SHP77 treated with DMSO at 0.1 percent for 48 hours (cell line): ENCODE measurements at places on chromosomes 2 and 18.

- no peak for DNase-seq
Observed at GRCh38 chr2:172995323-172996244, 80.1 kb upstream of the MAP3K20 start.

DNA sequence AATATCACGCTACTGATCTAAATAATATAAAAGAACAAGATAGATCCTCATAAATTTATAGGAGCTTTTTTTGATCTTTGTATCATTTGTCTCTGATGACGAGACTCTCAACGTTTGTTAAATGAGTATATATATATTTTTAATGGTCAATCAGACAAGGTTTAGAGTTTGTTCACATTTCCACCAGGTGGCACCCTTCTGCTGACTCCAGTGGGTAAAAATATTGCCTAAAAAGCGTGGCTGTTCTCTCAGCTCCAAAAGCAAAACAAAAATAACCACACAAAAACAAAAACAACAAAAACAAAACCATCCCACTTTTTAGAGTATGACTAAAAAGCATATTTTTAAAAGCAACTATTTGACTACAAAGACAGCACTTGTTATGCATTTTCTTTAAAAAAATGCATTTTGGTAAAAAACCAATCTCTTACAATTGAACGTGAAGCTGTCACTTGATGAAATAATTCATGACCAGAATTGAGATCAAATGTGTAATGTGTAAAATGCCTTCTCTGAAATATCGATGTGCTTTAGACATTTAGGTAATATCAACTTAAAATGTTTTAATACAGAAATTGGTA is 723.2 kb downstream of the DPP10 start:
- DNase-seq, result peak; percentile 22

DNA sequence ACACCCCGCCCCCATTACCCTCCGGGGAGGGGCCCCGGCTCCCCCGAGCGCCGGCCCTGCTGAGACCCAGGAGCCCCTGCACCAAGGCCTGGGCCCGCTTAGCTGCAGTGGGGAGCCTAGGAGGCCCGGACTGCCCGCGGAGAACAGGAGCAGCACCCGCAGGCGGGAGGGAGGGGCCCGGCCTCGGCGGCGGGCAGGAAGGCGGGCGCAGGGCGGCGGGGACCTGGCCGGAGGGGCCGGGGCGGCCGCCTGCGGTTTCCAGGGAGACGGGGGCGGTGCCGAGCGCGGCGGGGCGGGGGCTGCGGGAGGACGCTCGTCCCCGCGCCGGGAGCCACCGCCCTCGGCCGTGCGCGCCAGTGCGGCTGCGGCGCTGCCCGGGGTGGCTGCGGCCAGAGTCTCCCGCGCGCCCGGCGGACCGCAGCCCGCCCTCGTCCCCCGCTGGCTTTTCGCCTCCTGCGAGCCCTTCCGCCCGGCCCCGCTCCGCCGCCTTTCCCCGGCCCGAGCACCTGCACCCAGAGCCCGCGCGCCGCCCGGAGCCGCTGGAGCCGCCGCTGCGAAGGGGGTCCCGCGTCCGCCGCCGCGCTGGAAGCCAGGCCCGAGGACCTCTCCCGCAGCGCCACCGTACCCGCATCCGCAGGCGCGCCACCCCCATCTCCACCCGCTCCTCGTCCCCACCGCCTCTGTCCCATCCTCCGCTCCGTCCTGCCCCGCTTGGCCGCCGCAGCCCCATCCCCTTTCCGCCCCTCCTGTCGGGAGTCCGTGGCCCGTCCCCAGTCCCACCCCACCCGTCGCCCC is 17.2 kb downstream of the GPC1 start:
- DNase-seq, result no peak

DNA sequence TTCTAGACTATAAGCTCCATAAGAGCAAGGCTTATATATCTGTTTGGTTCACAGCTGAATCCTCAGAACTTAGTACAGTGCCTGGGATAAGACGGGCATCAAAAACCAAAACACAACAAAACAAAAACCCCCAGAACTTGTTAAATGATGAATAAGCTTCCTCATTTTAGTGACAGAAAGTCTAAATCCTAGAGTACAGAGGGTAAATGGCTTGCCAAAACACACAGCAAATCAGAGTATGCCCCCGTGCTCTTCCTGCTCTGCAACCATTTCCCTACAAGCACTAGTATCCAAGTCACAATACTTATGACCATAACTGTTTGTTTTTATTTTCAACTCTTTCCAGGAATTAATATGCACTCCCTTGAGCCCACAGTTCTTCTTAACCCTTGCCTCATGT is 10.1 kb downstream of the ZNF521 start:
- DNase-seq, result no peak

DNA sequence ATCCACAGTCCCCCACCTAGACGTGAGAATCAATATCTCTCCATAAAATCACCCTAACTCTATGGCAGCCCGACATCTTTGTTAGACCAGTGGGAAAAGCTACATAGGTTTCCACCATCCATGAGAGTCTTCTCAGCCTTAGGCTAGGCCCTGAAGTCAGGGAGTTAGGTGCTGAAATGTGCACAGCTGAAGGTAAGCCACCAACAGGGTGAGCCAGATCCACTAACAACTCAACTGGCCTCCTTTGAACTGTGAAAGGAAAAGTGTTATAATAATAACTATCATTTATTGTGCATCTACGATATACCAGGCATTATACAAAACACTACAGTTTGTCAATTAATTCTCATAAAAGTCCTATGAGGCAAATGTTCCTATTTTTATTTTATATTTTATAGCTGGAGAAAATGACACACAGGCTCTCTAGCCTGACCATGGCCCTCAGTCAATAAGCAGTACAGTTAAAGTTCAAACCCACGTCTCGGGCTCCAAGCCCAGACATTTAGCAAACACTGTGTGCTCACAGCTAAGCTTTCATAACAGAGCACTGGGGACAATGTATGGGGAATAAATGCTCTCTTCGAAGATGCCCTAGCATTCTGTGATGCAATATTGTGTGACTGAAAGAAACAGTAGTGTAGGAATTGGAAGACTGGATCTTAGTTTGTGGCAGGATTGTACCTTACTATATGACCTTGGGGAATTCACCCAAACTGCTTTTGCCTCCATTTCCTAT is 11.2 kb upstream of the CYP27C1 start:
- DNase-seq, result no peak

GRCh38 chr2:189862751-189863150 is 78.5 kb downstream of the PMS1 start:
- no peak for DNase-seq

GRCh38 chr18:44826418-44827259 is 146.0 kb downstream of the SETBP1 start:
- no peak for DNase-seq

- no peak for DNase-seq
Observed at GRCh38 chr18:5175378-5175777, 21.7 kb downstream of the AKAIN1 start.

DNA sequence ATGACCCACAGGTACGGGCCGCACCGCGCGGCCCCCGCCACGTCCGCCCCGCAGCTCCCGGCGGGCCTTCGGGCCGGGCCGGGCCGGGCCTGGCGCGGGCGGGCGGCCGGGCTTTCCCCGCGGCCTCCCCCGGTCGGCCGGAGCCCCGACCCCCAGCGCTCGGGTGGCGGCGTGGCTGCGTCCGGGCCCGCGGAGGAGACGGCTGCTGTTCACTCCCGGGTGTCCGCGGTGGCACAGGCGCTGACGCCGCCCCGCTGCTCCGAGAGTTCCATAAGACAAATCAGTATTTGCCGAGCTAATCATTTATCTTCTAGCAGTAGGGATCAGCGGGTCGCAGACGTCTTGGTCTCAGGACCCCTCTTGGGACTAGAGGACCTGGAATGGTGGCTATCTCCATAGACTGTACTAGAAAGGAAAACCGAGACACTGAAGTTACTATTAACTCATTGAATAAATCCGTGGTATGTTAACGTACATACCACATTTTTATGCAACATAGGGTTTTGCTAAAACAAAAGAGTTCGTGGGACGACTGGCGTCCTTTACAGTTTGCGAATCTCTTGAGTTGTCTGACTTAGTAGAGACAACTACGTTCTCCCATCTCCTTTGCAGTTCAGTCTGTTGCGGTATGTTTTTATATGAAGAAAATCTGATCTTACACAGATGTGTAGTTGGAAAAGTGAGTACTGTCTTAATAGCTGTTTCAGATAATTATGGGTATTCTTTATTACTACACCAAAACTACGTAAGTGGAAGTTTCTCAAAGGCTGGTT is 500 bp downstream of the LIMS1 start:
- peak; percentile 8 for DNase-seq

DNA sequence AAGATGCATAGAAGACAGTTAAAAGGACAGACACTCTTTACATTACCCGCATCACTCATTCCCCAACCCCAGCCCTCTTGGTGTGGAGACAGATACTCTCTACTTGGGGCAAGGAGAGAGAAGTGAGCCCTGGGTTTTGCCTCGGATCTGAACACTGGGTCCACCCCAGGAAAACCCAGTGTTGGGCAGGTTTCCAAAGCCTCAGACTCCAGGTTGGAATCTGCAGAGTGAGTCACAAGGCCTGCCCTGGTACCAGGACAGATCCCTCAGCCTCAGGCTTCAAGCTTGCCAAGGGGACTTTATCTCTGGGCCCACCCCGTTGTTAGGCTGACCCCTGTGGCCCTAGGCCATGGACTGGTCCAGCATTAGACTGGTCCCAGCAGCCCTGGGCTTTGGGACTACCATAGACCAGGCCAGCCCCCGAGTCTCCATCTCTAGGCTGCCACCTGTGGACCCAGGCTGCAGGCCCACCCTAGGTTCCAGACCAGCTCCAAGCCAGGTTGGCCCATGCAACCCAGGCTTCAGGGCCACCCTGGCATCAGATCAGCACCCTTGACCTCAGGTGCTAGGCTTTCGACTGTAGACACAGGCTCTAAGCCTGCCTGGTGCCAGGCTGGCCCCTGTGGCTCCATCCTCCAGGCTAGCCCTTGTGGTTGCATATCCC is 112.8 kb downstream of the GULP1 start:
- DNase-seq, result no peak
